Stimulated activated naive B cell treated with anti-CD40 and anti-IgM and Interleukin-4, amounts not matched to agents 10 μg/mL and 1 μg/mL and 100 μg/mL, for 72 hours (primary cell): ENCODE measurements at places on chromosomes 11 and 22.

DNA sequence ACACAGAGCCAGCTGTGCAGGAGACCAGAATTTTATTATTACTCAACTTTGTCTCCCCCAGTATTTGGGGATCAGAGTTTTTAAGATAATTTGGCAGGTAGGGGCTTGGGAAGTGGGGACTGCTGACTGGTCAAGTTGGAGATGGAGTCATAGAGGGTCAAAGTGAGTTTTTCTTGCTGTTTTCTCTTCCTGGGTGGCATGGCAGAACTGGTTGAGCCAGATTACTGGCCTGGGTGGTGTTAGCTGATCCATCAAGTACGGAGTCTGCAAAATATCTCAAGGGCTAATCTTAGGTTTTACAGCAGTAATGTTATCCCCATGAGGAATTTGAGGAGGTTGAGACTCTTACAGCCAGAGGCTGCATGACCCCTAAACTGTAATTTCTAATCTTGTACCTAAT, 153.5 kb downstream of the OR4C45 start:
- DNase-seq, result no peak

DNA sequence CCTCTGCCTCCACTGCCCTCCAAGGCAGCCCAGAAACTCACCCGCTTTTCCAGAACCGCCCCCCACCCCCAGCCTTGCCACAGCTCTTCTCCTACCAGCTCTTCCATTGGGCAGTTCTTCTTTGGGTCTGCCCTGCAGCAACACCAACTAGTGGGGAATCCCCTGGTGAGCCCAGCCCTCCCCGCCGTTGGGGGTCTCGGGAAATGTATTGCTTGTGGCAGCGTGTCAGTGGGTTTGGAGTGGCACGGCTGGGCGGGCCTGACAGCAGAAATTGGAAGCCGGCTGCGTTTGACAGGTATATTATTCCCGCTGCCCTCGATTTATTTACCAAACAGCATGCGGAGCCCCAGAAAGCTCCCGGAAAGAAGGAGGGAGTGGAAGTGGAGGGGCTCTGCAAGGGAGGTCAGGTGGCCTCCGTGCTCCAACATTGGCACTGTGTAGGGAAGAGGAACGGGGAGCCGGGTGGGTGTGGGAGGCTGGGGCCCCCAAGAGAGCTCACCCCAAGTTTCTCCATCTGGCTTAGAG, 65.2 kb upstream of the NECTIN1 start:
- no peak for DNase-seq

DNA sequence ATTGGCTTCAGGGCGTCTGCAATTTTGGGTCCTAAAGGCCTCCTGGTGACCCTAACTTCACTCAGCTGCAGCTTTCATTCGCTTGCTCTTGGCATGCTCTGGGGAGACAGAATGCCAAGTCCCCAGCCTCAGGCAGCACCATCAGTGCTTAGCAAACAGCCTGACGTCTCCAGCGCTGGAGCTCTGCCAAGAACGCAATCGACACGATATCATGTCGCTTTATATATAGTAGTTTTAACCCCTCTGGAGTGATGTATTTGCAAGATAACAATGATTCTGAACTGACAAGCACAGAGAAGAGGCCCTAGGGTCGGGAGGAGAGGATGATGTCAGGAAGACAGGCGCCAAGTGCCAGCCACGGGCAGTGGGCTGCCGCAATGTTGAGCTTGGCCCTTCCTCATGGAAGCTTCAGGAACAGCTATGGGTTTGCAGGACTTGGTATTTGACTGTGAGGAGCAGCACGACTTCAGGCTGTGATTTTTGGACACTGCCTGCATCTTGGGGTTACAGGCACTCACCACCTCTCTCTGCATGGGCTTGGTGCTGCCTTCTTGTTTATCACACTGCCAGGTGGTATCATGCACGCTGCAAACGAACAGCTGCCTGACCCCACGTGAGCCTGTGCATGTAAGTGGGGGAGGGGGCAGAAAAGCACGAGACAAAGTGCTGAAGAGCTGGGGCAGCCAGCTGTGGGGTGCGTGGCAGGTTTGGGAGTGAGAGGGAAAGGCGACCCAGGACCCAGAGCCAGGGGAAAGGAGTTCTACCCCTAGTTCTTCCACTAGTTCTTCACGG, 26.1 kb downstream of the B3GAT1 start:
- DNase-seq, result no peak

GRCh38 chr11:73393479-73394415, 17.5 kb downstream of the RELT start:
- DNase-seq, result no peak

DNA sequence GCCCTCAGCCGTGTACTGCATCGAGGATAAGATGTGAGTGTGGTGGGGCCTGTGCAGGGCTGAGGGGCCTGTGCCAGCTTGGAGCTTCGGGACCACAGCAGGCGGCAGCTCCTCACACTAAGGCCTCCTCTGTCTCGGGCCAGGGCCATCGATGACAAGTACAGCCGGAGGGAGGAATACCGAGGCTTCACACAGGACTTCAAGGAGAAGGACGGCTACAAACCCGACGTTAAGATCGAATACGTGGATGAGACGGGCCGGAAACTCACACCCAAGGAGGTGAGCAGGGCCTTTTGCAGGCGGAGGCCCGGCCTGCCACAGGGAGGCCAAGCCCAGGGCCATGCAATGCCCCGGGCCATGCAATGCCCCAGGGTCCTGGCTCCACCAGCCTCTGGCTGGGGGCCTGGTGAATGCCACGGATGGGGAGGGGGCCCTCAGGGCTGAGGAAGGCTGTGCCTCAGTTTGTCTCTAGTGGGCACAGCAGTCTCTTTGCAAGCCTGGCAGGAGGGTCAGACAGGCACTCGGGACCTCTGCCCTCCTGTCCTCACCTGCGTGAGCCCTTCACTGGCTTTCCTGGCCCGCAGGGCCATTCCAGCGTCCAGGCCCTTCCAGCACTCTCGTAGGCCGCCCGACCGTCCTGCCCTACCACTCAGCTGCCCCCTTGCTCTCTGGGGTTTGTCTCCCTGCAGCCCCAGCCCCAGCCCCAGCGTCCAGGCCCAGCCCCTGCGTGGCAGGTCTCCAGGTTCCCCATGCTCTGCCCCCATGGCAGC, 16.3 kb downstream of the SART1 start:
- no peak for DNase-seq

DNA sequence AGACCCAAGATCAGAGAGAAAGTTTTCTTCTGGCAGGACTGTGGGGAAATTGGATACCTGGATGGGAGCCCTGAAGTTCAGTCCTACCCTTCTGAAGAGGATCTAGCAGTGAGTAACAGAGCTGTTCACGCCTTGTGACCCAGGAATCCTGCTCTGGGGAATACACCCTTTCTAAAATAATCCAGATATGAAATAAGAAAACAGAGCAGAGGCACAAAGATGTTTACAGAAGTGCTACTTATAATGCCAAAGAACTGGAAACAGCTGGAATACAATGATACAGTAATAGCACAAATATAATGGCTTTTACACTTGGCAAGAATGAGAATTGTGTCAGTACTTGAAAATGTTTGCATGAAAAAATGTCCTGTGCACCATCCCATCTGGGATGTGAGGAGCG, 304.0 kb upstream of the NARS2 start:
- DNase-seq, result no peak

DNA sequence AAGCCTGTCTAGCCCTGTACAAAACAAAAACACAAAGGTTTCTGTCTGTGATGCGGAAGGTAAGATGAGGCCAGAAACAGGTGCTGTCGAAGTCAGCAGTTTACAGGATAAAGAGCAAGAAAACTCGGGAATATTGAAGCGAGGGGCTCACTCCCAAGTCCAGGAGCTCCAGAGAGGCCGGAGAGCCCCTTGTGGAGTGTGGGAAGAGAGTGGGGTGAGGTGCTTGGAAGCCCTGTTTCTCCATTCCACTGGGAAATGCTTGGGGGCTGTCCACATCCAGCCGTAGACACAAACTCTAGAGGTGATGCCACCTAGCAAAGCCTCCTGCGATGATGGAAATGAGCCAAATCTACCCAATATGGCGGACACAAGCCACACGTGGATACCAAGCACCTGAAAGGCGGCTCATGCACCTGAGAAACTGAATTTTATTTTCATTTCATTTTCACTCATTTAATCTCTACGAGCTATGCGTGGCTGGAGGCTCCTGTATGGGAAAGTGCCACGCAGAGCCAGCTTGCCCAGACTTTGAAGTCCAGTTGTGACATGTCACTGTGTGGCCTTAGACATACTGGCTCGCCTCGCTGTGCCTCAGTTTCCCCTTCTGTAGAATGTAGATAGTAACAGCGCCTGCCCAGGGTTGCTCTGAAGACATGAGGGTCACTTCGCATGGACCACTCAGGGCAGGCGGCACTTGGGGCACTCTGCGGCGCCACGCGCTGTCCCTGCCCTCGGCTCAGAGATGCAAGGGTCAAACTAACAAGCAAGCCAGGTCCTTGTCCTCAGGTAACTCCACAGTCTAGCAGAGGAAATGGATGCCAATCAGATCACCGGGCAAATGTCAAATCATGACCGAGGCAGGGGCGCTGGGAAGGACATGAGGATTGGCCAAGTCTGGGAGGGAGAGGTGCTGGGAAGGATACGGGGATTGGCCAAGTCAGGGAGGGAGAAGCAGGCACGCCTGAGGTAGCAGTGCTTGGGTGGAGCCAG, 684.7 kb downstream of the TBC1D22A start:
- no peak for DNase-seq

DNA sequence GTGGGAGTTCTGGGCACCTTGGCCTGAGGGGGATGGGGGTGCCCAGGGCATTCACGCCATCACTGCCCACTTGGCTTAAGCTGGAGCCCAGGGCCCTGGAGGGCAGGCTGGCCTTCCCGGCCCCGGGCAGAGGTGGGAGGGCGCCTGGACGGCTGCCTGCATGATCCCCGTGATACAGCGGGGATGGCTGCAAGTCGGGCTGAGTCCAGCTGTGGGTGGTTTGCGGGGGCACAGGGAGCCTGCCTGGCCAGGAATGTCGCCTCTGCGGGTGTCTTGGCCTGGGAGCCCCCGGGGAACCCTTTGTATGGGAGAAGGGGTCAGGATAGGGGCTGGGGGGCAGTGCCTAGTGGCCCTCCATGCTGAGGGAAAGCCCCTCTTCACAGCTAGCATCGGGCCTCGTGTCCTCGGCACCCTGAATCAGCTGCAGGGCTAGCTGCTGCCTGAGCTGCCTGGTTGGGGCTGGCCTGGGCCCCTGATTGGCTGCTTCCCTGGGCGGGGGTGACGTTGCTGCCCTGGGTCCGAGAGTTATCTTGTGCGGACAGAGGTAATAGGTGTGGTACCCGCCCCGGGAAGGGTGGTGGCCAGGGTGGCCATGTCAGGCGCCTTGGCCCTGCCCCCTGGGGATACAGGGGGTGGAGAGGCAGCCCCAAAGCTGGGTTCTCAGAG, 8.3 kb downstream of the BRSK2 start:
- DNase-seq, result no peak

DNA sequence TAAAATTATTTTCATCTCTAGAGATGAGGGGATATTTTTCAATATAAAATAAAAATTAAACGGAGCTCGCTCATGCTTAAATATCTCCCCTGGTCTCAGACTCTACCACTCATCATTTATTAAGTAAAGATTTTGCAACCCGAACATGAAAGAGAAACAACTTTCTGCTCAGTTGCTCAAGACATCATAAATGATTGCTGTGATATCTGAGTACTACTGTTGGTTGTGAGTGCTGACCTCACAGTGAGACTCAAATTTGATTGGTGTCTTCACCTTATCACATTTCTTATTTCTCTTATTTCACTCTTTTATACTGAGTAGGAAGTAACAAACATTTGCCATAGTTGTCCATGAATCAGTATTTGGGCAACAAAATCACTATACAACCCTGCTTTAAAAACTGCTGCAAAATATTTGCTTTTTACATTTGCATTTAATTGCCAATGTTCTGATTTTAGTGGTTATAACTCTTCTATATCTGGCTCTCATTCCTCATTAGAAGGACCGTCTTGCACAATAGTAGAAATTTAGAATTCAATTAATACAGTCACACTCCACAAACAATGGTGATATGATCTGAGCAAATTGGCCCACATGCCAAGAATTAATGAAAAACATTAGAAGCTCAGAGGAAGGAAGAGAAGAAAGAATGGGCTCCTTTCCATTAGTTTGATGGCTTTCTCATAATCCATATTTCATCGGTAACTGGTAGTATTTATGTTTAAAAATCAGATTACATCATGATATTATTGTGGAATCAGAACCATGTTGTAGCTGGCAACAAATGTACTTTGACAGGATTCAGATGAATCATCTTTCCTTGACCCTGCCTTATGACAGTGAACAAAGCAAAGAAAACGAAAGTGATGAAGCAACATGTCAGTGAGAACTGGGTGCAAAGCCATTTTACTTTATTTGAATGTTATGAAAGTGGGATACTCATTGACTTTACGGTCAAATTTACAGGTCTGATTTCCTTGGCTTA, 973.6 kb upstream of the TENM4 start:
- no peak for DNase-seq

GRCh38 chr11:73019449-73019848, 122.7 kb downstream of the FCHSD2 start:
- no peak for DNase-seq

- no peak for DNase-seq
These were observed 30.2 kb downstream of the SBF1 start for GRCh38 chr22:50444663-50445062.

DNA sequence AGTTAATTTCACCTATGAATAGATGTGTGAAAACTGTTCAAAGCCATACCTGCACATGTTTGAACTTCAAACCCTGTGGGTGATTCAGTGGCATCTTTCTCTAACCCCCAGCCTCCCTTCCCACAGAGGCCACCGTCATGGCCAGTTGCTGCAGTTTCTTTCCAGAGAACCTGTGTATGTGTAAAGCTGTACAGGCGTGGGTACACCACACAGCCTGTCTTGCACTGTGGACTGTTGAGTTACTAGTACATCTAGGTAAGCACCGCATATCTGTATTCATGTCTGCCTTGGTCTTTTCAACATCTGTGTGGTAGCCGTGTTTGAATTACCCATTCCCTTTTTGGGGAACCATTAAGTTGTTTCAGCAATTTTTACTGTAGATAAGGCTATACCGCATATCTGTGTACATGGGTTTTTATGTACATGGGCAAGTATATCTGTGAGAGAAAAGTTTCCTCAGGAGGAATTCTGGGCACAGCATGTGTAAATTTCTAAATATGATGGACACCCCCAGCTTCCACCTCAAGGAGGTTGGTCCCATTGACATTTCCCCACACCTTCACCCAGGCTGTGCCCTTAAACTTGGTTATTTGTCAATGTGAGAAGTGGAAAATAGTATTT, 13.9 kb downstream of the NEAT1 start:
- no peak for DNase-seq
